ENCODE measurements at places on chromosomes 13 and 19.

GRCh38 chr13:58823701-58824100 is 1192.2 kb downstream of the PCDH17 start:
- DNase-seq, result no peak

DNA sequence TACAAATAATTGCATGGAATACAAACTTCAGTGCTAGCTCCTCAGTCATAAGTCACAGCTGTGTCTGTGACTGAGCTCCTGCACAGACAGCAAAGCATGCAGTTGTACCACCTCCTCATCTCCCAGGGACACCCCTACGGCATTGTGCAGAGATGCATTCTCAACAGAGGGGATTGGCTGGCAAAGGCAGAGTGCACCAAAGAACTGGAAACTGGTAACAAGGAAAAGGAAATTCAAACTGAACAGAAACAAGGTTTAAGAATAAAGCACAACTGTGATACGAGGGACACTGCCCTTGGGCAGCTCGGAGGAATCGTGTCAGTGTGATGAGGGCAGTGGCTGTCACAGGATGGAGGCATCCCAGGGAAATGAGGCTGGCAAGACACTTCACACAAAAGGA is 126.1 kb upstream of the SOX1 start:
- no peak for DNase-seq

- no peak for DNase-seq
These were observed 490.4 kb downstream of the DIAPH3 start for GRCh38 chr13:59673286-59673685.

- DNase-seq, result no peak
These were observed 126.6 kb downstream of the USP12 start for GRCh38 chr13:27044837-27045570.

DNA sequence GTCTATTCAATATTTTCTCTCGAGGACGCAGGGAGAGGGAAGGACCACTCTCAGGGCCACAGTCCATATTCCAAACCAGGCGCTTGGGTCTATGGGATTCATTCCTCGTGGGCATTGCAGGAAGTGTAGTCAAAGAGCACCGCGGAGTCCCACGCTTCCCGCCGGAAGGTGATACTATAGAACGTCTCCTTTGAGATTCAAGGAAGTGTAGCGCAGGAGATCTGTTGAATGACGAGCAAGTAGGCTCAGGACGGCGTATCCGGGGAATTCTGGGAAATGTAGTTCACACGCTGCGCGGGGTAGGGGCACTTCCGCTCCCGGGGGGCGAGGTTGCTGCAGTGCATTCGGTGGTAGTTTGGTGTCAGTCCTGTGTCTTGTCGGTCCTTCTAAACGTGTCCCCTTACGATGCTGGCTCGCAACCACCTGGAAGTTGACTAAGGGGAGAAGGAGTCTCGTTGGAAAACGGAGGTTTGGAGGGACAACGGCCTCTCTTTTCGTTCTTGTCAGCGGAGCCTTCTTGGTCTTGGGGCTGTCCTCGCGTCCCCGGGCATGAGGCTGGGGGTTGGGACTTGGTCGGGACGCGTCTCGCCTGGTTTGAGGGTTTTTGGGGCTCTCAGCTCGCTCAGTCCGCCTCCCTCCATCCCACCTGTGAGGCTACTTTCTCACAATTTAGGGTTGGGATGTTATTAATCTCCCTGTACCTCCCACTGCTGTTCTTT is at the start of gene ZNF284:
Gene ZNF284, plus strand, starts transcription at position 336 of the 719 bp plus-strand sequence. CDS start 4,231 bp downstream, outside the sequence.
- DNase-seq, result peak; percentile 67

DNA sequence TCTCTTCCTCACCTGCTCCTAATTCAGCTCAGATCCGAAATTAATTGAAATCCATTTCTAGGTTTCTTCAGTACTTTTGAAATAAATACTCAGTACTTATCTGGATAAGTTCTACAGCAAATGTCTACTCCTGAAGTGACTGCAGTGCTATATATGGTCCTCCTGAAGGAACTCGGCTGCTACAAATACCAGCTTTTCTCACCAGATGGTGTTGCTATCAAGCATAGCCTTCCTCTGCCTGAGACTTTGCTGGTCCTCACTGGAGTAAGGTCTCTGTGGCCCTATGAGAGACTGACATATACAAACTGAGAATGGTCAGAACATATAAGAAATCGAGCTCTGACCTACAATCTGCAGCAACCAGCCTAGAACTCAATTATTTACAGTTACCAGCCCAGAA is 161.6 kb downstream of the NDFIP2 start:
- no peak for DNase-seq

- no peak for DNase-seq
These were observed 58.0 kb downstream of the ABCC4 start for GRCh38 chr13:95243207-95243606.

GRCh38 chr13:47005756-47006414 is 109.0 kb upstream of the HTR2A start:
- DNase-seq, result no peak

DNA sequence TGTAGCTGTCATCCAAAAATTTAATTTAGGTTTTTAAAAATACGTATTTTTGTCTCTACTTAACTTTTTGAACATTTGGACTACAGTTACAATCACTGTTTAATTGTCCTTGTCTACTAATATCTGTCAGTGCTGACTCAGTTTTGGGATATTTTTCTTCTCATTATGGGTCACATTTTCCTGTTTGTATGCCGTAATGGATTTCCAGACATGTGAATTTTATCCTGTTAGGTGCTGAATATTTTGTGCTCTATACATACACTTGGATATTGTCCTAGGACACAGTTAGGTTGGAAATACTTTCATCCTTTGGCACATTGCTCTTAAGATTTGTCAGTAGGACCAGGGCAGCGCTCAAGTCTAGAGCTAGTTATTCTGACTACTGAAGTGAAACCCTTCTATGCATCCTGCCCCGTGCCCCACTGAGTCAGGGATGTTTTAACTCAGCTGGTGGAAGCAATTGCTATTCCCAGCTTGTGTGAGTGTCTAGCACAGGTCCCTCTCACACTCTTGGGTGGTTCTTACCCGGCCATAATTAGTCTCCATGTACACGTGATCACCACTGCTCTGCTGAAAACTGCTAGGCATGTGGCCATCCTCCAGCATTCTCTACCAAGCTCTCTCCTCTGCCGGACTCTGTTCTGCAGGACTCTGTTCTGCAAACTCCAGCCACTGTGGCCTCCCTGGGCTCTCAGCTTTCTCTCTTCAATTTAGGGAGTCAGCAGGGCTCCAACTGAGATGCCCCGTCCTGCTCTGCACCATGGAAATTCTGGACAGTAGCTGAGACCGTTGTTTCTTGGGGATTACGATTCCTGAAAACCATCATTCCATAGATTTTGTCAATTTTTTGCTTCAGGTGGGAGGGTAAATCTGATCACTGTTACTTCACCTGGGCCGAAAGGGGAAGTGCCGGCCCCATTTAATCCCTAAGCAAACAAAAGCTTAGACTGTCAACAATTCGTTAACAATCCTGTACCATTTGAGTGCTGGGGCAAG is 11.1 kb downstream of the PROZ start:
- DNase-seq, result no peak

DNA sequence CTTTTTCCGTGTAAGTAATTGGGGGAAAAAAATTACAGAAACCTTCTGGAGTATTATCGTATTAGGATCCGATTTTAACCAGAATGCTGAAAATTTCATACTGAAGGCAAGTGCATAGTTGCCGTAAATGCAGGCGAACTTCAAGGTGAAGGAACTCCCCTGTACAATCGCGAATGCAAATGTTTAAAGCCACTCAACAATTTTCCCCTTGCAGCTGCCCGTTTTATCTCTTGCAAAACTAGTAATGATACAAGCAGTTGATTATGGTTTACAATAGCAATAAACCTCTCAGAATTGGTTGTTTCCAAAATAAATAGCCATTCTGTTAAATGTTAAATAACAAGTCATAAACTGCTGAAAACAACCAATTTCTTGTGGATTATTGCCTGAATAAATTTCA is 105.7 kb downstream of the DNAJC15 start:
- DNase-seq, result no peak

GRCh38 chr13:23618341-23618740 is 48.1 kb downstream of the TNFRSF19 start:
- DNase-seq, result no peak

GRCh38 chr13:48775804-48776203 is 122.1 kb downstream of the CYSLTR2 start:
- no peak for DNase-seq

GRCh38 chr13:90713441-90714133 is 633.9 kb upstream of the MIR17HG start:
- no peak for DNase-seq

DNA sequence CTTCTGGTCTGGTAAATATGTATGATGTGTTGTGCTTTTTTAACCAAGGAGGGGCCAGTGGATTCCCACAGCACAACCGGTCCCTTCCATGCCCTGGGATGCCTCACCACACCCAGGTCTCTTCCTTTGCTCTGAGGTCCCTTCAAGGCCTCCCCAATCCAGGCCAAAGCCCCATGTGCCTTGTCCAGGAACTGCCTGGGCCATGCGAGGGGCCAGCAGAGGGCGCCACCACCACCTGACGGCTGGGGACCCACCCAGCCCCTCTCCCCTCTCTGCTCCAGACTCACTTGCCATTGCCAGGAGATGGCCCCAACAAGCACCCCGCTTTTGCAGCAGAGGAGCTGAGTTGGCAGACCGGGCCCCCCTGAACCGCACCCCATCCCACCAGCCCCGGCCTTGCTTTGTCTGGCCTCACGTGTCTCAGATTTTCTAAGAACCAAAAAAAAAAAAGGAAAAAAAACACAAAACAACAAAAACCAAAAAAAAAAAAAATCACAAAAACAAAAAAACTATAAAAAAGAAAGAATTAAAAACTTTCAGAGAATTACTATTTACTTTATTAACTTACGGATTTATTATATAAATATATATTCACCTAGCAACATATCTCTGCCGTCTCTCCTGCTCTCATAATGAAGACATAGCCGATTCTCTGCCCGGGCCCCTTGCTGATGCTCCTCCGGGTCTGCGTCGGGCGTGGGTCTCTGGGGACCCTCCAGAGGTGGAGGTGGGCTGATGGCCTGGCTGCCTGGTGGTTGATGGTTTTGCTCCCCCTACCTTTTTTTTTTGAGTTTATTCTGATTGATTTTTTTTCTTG is 14.4 kb downstream of the CAPN12 start:
- peak; percentile 52 for DNase-seq

GRCh38 chr19:45568732-45569131 is 15.9 kb downstream of the OPA3 start:
- no peak for DNase-seq

DNA sequence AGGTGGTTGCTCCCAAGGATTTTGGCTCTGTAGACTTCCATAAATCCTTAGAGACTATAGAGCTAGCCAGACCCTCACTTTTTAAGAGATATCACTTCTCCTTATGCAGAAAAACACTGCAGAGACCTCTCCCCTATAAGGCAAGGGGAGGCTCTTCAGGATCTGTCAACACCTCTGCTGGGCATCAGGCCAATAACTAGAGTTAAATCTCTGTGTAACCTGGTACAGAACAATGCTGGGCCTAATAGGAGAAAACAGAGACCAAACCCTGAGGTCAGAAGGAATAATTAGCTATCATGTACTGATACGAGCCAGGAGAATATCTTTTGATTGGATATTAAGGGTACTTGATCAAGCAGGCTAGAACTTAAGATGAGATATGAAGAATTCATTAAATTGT is 358.5 kb downstream of the TBC1D4 start:
- no peak for DNase-seq

DNA sequence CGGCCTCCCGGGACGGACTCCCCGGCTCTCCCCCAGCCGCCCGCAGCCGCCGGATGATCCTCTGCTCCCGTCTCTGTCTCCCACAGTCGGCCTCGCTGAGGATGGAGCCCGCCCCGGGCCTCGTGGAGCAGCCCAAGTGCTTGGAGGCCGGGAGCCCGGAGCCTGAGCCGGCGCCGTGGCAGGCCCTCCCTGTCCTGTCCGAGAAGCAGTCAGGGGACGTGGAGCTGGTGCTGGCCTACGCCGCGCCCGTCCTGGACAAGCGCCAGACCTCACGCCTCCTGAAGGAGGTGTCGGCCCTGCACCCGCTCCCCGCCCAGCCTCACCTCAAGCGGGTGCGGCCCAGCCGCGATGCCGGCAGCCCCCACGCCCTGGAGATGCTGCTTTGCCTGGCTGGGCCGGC is 6.8 kb downstream of the ADAT3 start:
- no peak for DNase-seq
